ENCODE measurements at places on chromosomes 11 and 22.

DNA sequence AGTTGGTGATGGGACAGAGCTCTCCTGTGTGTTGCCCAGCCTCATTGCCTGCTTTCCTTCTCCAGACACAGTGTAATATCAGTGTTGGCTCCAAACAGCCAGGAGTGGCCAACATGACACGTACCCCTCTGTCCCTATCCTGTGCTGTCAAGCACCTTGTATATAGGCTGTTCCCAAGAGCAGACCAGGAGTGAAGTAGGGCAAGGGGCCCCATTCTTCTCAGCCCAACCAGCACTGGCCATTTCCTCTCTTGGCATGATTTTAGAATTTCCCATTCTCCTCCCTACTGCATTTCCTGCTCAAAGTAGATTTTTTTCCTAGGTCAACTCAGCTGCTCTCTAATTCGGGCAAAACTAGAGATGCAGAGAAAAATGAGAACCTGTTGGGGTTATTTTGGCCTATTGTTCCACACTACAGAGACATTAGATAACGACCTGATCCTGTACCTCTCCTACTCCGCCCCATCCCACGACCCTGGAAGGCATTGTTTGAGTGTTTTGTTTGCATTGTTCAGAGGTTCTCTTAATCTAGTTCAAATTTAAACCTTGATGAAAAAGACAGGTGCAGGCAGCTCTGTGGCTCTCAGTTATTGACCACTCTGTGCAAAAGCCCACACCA, 95.6 kb downstream of the RASSF10 start:
- ATAC-seq: peak; percentile 47

DNA sequence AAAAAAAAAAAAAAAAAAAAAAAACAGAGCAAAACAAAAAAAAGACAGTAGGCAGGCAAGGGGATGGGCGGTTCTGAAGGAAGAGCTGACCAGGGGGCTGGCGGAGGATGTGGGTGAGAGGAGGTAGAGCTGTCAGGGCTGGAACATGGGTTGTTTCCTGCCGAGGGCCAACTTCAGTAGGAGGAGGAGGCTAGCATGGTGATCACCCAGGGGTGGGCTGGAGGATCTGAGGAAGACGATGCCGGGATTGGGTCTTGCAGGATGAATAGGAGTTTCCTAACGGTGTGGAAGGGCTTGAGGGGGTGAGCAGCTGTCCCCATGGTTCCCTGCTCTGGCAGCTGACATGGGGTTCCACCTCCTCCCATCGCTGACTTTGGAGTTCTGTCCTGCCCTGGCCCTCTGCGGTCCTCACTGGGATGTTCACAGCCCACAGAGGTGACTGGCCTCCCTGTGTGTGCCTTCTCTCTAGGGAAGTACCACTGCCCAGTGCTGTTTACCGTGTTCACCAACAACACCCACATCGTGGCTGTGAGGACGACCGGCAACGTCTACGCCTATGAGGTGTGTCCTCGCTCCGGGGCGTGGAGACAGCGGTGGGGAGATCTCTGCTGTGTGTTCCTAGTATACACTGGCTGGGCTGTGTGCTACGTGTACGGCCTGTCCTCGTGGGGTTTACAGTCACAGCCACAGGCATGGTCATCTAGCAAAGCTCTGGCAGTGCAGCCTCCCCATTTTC, 15.2 kb downstream of the PPIL2 start:
- no peak for ATAC-seq

DNA sequence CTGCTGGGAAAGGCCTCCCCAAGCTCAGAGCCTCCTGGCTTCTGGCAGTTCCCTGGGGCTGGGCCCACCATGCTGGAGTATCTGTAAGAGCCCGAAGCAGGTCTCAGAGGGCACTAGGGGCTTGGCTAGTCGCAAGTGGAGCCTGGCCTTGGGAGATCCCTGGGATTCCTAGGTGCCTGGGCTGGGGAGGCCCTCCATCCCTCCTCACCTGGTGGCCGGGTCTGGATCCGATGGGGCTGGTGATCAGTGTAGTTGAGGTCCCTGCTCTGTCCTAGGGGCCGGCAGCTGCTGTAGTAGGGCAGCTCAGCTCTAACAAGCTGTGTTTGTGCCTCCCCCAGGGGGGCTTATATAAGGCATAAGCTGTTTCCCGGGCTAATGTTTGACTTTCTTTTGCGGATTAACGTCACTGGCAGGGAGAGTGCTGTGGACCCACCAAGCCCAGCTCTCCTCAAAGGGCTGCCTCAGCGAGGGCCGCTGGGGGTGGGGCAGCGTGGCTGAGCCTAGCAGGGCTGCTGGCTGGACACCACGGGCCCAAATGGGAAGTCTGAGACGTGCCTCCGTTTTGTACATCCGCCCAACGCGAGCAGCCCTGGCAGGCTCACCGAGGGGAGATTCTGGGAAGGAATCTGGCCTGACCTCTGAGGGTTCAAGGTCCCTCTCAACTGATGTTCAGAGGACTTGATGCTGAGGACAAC, at the start of gene SLC22A8:
SLC22A8 (minus strand) TSS at position 321 of the 695 bp plus-strand sequence. CDS start 883 bp downstream, outside the sequence.
- ATAC-seq: no peak

DNA sequence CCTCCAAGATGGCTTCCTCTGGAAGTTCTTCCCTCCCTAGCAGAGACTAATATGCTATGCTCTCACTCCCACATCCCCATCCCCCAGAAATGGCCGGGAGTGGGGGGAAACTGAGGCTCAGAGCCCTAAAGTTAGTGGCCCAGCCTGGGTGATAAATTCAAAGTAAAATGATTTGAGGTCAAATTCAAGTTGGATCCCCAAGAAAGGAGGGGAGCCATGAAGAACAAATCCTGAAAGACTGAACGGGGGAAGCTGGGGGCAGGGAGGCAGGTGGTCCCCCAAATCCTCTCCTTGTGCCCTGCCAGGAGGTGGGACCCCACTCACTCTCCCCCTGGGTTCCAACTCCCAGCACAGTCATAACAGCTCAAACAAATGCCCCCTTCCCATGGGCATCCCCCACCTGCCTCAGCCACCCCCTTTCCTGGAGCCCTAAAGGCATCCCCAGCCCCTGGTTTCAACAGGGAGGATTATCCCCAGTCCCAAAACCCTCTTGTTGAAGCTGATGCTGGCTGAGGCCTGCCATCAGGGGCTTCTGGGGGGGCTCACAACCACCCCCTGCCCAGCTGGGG, 1.1 kb downstream of the CBX6 start:
- ATAC-seq: no peak

GRCh38 chr11:128324531-128325141, 262.7 kb downstream of the ETS1 start:
- no peak for ATAC-seq

Measured in stimulated activated memory B cell treated with anti-CD40 and anti-IgM and Interleukin-4, amounts not matched to agents 10 μg/mL and 1 μg/mL and 100 μg/mL, for 72 hours (primary cell).